Testis (tissue), 5 donors: ENCODE measurements at places on chromosomes 12 and 14. TPM values are rescaled to one million over a fixed set of nuclear protein-coding genes. Genes with fewer than 3 reads are reported as not detected.

Gene CIROP
- polyA plus RNA-seq, result not detected

Gene PPP1R1A
- polyA plus RNA-seq, result 6.3 TPM

Gene COPZ1
- 123 TPM for polyA plus RNA-seq

Gene LRRIQ1
- polyA plus RNA-seq, result 9.6 TPM

Gene GPR84
- polyA plus RNA-seq, result 0.58 TPM

Gene TAS2R50
- polyA plus RNA-seq, result not detected

Gene CLEC4C
- polyA plus RNA-seq, result 1.9 TPM

Gene RBP5
- polyA plus RNA-seq, result 11.8 TPM

Gene RBM19
- 28.9 TPM for polyA plus RNA-seq

Gene RFLNA
- 0.80 TPM for polyA plus RNA-seq

Gene GPR65
- 0.96 TPM for polyA plus RNA-seq

Gene SDR9C7
- 0.46 TPM for polyA plus RNA-seq

Gene IPO8
- polyA plus RNA-seq, result 46.4 TPM

Gene GPR137C
- 2.9 TPM for polyA plus RNA-seq
